ENCODE measurements at places on chromosomes 11 and 22.

- no peak for DNase-seq
These were observed 34.9 kb downstream of the RIBC2 start for GRCh38 chr22:45448431-45448830.

GRCh38 chr11:123856444-123856843 is 29.0 kb downstream of the TMEM225 start:
- DNase-seq, result no peak

GRCh38 chr11:64406221-64406946 is 47.4 kb downstream of the RPS6KA4 start:
- no peak for DNase-seq

DNA sequence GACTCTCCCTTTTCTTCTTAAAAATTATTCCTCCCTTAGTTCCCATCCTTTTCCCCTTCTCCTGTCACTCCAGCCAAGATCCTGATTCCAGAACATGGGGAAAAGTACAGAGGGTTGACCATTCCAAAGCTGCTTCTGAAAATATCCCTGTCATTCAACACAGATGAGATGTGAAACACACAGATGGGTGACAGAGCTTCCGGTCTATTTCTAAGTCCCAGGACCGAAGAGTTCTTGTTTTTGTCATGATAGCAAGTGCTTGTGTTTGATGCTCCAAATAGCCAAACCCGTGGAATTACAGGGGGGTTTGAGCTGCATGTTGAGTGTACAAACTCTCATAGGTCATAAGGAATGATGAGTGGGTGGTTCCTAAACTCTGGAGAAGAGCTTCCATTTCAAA is 57.9 kb downstream of the PARVA start:
- no peak for DNase-seq

DNA sequence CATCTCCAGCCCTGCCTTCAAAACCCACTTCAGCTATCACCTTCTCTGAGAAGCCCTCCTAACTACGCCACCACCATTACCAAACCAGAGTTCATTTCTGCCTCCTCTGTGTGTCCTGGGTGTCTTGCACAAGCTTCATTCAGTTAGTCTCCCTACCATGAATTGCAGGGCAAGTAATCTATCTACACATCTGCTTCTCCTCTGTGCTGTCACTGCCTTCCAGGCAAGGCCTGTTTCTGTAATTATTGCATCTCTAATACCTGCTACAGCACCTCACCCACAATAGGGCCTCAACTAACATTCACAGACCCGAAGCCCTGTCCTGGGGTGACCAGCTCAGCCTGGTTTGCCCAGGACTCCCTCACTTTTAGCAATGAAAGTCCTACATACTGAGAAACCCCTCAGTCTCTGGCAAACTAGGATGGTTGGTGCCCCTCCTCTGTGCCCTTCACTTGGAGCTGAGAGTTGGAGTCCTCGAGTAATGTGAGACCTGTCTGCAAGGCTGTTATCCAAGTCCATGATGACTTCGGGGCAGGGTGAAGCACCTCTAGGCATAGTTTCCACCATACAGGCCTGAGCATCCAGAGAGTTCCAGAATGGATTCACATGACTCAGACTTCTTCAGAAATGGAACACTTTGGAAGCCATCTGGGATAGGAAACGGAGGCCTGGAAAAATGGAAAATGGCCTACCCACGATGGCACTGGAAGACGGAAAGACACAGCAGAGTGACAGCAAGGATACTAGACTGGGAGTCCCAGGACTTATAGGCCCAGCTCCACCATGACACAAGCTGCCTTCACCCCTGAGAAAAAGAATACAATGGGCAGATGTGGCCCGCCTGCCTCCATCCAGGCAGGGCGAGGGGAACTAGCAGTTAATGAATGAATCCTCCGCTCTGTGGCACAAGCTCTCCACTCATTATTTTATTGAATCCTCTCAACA is 269.3 kb downstream of the BUD13 start:
- no peak for DNase-seq

- DNase-seq, result no peak
These were observed 3.0 kb downstream of the CBL start for GRCh38 chr11:119209186-119209585.

DNA sequence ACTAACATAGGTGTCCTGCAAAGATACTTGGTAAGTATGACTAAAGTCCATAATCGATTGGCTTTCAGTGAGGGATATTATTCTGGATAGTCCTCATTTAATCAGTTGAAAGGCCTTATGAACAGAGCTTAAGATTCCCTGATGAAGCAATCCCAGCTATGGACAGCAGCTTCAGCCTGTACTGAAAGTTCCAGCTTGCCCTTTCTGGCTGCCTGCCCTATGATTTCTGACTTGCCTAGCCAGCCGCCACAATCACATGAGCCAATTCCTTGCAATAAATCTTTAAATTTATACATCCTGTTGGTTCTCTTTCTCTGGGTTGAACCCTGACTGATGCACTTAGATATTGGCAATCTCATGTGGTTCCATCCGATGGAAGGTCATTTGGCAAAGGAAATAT is 759.0 kb upstream of the API5 start:
- no peak for DNase-seq

GRCh38 chr11:103035791-103036434 is 56.0 kb downstream of the DCUN1D5 start:
- DNase-seq, result no peak

DNA sequence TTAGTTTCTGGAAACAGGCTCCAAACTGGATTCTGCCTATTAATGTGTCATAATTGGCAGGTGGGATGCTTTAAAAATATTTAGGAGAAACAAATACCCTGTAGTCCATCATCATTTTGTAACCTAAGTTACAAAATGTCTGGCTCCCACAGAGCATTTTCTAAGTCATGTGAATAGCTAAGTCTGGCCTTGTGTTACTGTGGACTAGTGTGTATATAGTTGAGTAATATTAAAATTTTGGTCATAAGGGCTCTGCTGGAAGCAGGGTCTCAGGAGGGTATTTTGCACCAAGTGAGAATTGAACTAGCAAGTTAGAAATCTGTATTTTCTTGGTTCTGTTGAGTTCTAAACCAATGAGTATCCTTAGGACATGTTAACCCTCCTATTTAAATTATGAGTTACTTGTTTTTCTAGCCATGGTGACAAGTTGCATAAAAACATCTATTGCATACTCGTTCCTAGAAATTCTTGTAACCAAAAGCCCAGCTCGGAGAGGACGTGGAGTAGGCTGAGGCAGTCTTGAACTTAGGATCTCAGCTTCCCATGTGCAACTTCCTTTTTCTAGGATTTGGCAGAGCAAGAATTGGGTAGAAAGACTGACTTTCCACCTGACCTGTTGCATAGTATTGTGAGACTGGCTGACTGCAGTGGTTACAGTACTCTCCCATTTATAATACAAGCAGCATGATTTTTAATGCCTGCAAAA is 5.4 kb downstream of the PTPMT1 start:
- DNase-seq, result no peak

DNA sequence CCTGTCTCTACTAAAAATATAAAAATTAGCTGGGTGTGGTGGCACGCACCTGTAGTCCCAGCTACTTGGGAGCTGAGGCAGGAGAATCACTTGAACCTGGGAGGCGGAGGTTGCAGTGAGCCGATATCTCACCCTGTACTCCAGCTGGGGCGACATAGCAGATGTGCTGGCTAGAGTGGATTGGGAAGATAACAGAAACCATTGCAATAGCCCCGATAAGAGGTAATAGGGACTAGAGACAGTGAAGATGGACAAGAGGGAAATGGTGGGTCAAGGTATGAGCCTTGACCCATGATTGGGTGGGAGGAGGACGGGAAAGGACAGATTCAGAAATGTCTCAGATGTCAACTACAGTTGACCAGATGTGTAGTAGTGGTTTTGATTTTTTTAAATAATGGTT is 6.1 kb downstream of the SWAP70 start:
- no peak for DNase-seq

- DNase-seq, result no peak
These were observed 51.2 kb upstream of the EMID1 start for GRCh38 chr22:29154364-29155048.

DNA sequence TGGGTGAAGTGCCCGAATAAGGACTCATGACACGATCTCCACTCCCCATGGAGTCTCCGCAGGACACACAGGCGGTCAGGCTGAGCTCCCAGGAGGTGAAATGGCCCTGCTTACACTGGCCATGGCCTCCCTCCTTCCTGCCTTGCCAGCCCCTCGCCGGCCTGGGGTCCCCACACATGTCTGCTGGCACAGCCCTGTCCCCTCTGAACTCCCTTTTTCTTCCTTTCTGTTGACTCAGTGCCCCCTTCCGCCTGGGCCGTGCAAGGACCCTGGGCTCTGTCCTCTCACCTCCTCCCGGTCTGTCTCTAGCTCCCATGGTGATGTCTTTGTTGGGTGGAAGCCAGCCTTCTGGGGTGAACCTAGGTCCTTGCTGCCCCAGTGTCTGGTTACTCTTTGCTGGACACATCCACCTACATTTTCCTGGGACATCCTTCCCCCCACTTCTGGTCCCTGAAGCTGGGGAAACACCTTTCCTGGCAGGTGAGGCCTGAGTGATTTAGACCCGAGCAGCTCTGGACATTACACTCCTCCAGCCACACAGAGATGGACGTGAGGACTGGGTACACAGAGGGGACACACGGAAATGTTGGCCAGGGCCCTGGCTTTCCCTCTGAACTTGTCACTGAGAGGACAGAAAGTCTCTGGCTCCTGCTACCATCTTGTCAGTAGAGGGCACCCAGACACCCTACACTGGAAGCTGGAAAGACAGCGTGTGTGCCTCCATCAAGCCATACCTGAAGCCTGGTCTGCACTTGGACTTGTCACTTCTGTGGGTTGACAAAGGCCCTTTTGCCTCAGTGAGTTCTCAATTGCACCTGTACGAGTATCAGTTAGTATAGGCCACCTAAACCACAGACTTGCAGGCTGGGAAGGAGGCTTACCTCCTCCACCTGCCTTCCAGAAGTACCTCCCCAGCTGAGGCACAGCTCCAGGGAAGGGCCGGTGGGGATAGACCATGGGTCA is 864.3 kb downstream of the TBC1D22A start:
- no peak for DNase-seq

- no peak for DNase-seq
These were observed 12.9 kb upstream of the CDKN1C start for GRCh38 chr11:2898366-2899079.

GRCh38 chr11:130144861-130145281 is 14.7 kb upstream of the ST14 start:
- DNase-seq, result no peak

- DNase-seq, result no peak
These were observed 7.3 kb upstream of the CSRP3 start for GRCh38 chr11:19208959-19209546.

- DNase-seq, result no peak
These were observed 201.4 kb downstream of the GRIA4 start for GRCh38 chr11:105811242-105811641.

DNA sequence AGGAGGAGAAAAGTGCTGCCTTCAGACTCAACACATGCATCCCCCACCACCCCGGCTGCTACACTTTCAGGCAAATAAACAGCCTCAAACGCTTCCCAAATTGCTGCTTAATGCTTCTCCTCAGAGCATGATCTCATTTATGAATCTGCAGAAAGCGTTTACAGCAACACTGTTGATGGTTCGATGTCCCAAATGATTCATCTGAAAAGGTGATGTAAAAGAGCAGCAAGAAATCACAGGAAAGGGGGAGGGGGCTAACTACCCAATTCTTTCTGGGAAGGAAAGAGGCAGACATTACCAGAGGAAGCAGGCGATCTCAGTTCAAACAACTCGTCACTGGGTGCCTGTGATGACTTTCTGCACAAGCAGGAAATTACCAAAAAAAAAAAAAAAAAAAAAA is 119.6 kb downstream of the TENM4 start:
- DNase-seq, result no peak

DNA sequence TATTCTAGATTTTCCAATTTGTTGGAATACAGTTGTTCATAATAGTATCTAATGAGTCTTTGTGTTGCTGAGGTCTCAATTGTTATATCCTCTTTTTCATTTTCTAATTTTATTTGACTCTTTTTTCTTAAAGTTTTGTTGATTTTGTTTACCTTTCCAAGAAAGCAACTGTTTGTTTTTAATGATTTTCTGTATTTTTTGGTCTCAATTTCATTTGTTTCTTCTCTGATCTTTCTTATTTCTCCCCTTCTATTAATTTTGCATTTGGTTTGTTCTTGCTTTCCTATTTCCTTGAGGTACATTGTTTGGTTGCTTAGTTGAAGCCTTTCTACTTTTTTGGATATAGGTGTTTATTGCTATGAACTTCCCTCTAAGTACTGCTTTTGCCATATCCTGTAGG is 5.2 kb upstream of the OR52A1 start:
- no peak for DNase-seq

DNA sequence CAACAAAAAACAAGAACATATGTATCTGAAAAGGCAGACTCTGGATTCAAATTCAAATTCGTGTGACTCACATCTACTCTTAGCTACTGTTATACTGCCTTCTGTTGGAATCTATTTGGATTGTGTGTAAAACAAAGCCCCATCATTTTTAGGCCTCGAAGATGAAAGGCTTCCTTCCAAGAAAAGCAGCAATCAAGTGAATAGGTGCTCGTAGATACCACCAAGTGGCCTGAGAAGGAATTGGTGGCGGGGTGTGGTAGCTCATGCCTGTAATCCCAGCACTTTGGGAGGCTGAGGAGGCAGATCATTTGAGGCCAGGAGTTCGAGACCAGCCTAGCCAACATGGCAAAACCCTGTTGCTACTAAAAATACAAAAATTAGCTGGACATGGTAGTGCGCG is 4.2 kb downstream of the GRAMD1B start:
- no peak for DNase-seq

- DNase-seq, result no peak
These were observed 12.5 kb downstream of the SLC6A5 start for GRCh38 chr11:20611892-20612291.

- no peak for DNase-seq
These were observed 16.8 kb upstream of the B4GALNT4 start for GRCh38 chr11:352456-353031.

DNA sequence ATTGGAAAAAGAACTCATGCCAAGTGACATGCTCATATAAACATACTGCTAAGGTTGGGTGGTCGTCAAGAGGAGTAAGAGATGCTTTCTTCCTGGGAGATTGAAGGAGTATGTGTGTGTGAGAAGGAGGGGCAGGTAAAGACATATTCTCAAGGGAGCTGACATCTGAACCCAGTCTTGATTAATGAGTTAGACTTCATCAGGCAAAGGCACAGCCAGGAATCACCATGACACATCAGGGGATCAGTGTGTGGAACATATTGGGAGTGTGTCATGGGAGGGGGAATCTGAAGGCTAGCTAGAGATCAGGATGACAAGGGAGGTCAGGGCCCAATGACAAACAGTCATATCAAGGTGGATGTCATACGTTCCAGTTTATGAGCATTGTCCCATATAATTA is 14.9 kb downstream of the CNTF start:
- no peak for DNase-seq

DNA sequence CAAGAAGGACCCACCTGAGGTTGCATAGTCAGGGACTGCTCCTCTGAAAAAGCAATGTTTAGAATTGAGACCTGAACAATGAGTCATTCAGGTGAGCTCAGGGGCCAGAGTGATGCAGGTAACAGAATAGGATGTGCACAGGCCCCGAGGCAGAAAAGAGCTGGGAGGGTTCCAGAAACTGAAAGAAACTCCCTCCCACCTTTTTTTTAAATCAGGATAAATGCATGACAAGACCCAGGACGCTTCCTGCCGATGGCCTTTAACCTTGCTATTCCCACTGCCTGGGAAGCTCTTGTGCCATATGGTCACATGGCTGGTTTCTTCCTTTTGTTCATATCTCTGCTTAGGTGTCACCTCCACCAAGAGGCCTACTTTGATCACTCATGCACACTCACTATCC is 214.2 kb upstream of the ZBED5 start:
- DNase-seq, result no peak

- no peak for DNase-seq
These were observed 23.7 kb upstream of the RFPL3 start for GRCh38 chr22:32333769-32334659.

All from NCI-H2107 (cell line).